ENCODE measurements at places on chromosomes 7 and 10.

DNA sequence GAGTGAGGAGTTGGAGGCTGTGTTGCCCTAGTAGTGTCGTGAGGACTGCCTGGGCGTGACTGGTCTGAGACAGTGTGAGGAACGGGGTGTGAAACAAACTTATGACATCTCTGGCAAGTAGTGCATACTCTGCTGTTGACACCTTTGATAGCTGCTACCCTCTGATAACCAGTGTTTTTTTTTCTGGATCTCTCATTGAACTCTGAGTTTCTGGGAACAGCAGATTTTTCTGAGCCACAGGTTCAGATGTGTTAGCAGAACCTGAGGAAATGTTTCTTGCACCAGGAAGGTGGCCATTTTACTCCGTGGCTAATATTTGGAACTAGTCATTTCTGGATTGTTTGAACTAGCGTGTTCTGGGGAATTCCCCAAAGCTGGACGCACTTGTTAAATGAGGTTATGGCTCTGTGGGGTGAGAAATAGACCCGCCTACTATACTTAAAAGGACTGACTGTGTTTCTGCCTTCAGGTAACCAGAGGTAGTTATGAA is 52.9 kb downstream of the AUTS2 start:
- DNase-seq, result no peak

GRCh38 chr7:16078076-16078952 is 343.0 kb downstream of the CRPPA start:
- DNase-seq, result peak; percentile 63

GRCh38 chr10:115772606-115773005 is 500.4 kb downstream of the GFRA1 start:
- DNase-seq, result peak; percentile 85

GRCh38 chr7:79820387-79820786 is 314.2 kb upstream of the GNAI1 start:
- DNase-seq, result peak; percentile 52

- no peak for DNase-seq
Measured at GRCh38 chr7:155791214-155791737, 21.0 kb downstream of the SHH start.

DNA sequence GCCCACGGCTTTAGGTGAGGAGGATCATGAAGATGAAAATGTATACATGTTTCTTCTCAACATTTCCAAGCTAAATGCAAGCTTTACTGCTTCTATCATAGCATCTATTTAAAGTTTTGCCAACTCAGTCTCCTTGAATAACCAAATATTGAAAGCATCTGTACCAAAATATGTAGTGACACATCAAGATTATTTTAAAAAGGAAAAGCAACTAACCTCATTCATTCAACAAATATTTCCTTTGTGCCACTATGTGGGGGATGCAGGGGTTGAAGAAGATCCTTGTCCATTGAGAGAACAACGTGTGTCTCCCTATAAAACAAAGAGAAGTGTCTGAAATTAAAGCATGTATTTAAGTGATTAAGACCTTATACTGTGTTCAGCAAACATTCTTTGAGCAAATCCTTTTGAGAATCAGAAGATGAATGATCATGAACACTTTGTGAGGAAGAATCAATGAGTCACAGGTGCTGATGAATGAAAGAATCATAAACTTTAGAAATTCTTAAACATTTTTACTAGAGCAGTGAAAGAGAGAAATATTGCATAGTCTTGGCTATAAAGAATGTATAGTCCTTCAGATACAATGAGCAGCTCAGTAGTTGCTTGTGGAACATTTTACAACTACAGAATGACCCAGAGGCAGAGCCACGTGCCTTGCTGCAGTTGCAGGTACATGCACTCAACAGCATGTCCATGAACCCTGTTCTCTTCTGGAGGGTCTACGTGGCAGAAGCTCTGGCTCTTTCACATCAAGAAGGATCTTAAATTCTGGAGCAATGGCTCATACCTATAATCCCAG is 13.9 kb downstream of the TAS2R60 start:
- peak; percentile 85 for DNase-seq
